ENCODE measurements at places on chromosomes 6 and 20.

DNA sequence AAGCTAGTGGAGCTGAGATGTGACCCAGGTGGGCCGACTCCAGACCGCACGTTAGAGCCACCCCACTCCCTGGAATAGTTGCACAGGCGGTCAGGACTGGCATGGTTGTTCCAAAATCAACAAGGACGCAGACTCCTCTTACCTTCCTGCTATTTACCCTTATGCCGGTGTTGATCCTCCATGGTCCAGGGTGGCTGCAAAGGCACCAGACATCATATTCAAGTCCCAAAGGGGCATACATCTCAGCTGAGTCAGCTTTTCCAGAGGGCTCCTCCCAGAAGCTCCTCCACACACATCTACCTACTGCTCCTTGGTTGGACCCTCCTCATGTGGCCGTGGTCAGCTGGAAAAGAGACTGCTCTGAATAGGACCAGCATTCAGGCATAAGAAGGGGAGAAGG, 112.2 kb downstream of the SYCP2 start:
- DNase-seq: no peak

DNA sequence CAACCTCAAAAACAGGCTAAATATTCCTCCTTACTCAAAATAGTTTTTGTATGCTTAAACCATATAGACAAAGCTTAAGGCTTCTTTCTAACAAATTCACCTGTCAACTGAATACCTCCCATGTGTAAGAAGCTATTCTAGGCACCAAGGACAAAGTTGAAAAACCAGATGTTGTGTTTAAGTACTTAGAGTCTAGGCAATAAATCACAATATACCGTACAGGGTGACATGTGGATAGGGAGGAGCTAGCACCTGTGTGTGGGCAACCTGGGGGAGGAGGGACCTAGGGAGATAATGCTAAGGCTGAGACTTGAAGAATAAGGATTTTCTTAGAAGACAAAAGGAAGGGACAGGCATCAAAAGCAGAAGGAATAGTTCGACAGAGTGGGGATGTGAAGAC, 123.5 kb downstream of the LMBRD1 start:
- DNase-seq: no peak

- DNase-seq: no peak
These were observed 106.6 kb downstream of the RTN4IP1 start for GRCh38 chr6:106522562-106523250.

DNA sequence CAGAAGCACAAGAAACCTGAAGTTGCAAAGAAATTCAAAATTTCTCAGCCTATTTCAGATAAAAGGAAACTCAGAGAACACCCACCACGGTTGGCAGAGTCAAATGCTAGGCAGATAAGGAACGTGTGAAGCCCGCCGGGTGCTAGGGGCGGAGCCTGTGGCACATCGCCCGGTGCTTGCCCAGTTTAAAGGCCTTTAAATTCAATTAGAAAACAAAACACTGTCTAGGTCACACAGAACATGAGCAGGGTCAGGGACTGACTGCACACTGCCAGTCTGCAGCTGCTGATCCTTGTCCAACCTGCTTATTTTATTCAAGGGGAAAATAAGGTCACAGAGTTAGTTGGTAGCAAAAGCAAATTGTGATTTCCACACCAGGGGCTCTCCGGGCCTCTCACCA, 75.8 kb downstream of the PSMG4 start:
- DNase-seq: no peak

DNA sequence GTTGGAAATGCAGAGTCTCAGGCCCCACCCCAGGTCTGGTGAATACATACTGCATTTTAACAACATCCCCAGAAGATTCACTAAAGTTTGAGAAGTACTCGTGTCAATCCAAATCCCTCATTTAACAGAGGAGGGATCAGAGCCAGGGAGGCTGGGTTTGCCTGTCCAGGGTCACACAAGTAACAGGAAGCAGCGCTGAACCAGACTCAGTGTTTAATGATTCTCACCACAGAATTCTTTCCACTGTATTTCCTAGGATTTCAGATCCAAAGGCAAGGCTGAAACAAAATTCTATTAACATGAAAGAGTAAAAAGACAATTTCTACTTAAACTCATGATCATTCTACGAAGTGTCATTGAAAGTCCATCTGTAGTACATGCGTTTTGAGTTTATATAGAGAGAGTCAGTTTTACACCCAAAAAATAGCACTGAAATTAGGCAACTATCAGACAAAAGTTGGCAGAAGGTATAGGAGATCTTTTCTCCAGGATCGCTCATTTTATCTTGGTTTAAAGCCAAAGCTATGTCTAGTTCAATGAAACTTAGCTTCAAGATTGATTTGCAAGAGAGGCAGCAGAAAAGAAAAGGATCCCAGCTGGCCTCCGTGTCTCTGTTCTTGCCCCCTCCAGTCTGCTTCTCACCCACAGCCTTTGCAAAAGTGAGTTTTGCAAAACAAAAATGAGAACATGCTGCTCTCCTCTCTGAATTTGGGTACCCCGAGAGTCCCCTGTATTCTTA, 6.0 kb upstream of the AGPAT4 start:
- no peak for DNase-seq

DNA sequence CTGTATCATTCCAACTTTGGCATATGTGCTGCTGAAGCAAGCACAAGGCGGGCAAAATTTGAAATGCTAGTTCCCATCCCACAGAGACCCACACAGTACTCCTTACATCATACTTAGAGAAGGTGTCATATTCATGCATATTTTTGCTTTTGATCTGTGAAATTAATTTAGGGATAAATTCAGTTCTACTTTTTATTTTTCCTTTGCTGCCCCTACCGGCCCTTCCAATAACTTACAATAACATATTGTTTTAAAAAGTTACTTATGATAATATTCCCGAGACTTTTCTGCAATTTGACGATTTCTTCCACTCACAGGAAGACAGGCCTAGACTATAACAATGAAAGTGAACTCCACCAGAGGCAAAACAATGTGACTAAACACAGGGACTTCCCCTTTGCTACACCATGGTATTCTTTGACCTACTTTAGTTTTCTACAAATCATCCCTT, 35.0 kb downstream of the SESN1 start:
- DNase-seq: peak; percentile 76

GRCh38 chr6:106446287-106446885, 85.9 kb downstream of the CRYBG1 start:
- no peak for DNase-seq

DNA sequence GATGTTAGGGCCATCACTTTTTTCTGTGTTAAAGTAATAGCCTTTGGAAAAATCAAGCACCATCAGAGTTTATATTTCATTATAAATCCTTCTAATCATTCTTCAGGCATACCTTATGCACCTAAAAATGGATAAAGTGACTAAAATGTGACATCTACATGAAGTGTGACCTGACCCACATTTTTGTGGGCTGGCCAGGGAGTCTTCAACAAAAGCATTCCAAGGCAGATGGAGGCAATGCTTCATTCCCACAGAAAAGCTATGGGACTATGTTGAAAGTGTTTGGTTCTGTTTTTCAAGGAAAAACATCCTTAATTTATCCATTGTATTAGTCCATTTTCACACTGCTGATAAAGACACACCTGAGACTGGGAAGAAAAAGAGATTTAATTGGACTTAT, 58.8 kb upstream of the LTV1 start:
- DNase-seq: no peak
